ENCODE measurements at places on chromosomes 2 and 18.

DNA sequence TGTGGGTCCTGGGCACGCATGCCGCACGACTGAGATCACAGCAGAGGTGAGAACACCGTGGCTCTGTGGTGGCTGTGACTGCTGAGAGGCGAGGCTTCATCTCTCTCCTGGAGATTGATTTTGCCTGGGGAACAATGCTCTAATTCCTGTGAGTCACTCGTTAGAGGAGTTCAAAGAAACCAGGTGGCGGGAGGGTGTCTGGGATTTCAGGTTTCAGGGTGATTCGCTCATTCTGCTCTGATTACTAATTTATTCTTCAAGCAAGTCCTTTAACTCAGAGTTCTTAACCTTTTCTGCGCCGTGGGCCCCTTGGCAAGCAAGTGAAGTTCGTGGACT, 56.3 kb downstream of the GLI2 start:
- no peak for DNase-seq

- DNase-seq = no peak
Observed at GRCh38 chr2:73013936-73014335, 57.6 kb downstream of the SFXN5 start.

DNA sequence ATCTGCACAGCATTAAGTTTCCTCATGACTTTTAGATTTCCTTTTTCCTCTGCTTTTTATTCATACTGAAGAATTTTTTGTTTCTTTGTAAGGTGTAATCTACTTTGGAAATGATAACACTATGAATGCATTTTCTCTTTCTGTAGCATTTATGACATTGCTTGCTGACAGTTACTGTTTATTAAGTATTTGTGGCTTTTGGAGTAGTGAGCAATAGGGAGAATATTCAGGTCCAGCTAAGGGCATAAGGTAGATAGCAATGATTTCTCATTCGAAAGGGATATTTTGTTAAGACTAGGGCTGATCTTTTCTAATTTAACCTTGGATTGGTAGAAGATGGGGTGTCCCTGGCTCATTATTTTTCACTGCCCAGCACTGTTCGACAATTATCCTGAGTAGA, 80.3 kb downstream of the XRCC5 start:
- DNase-seq = no peak

- no peak for DNase-seq
Observed at GRCh38 chr18:60149316-60149715, 223.3 kb downstream of the MC4R start.

- no peak for DNase-seq
Observed at GRCh38 chr2:5587766-5588165, 104.4 kb upstream of the SOX11 start.

GRCh38 chr18:31596081-31596872, 4.6 kb downstream of the TTR start:
- DNase-seq = no peak

- no peak for DNase-seq
Observed at GRCh38 chr2:27956888-27957287, 66.4 kb downstream of the BABAM2 start.

- peak; percentile 24 for DNase-seq
Observed at GRCh38 chr2:240981871-240982800, 16.3 kb upstream of the SNED1 start.

GRCh38 chr2:176935543-176936102, 277.0 kb upstream of the HNRNPA3 start:
- DNase-seq = no peak

DNA sequence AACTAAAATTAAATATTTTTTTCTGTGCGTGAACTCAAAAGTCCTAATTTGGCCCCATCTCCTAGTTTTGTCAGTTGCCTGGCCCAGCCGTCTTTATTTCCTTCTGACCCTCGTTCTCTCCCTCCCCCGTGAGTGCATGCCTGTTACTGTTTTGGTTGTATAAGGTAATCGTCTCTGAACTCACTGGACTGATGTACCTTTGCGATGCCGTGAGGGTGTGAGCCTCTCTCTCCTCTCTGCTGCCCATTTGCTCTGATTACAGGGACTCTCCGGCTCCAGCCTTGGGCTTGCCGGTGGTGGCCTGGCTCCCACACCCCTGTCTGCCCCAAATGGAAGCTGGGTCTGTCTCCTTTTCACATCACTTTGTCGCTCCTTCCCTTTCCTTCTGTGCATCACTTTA, 66.5 kb upstream of the RBM44 start:
- DNase-seq = no peak

DNA sequence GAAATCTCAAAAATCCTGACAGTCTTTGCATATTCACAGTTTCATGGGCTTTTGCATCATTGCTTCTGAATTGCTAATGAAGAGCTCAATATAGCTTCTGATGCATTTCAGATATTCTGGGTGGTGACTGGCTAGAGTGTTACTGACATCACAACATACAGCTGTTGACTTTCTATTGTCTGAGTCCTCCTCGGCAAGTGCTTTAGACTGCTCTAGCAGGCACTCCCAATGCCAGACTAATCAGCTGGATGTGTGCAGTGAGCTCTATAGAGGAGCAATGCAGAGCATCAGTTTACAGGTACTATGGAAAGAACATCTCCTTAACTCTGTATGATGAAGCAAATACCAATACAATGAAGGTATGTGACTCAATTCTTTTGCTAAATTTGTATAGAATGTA, 54.9 kb downstream of the R3HDM1 start:
- no peak for DNase-seq
